ENCODE measurements at places on chromosomes 2 and 18.

GRCh38 chr18:67518566-67518965, 2.0 kb upstream of the DSEL start:
- DNase-seq: no peak

DNA sequence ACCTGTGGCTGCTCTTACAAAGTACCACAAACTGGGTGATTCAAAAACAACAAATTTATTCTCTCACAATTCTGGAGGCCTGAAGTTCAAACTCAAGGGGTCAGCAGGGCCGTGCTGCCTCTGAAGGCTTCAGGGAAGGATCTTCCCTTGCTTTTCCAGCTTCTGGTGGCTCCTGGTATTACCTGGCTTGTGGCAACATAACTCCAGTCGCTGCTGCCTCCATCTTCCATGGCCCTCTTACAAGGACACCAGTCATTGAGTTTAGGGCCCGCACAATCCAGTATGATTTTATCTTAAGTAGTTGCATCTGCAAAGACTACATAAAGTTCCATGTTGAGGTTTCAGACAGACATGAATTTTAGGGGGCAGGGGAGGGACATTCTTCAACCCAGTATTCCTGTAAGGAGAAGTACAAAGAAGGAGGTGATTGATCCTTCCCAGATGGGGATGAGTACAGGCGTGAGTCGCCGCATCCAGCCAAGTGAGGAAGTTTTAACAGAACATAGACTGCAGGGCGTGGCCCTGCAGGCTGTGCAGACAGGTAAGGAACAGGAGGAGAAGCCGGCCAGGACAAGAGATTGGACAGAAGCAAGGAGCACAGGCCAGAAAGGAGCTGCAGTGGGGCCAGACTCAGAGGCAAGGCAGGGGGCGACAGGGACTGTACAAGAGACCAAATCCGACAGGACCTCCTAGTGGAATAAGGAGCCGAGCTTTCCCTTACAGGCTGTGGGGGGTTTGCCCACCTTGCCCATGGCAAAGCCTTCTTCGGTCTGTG, 44.4 kb upstream of the BZW1 start:
- DNase-seq: no peak

DNA sequence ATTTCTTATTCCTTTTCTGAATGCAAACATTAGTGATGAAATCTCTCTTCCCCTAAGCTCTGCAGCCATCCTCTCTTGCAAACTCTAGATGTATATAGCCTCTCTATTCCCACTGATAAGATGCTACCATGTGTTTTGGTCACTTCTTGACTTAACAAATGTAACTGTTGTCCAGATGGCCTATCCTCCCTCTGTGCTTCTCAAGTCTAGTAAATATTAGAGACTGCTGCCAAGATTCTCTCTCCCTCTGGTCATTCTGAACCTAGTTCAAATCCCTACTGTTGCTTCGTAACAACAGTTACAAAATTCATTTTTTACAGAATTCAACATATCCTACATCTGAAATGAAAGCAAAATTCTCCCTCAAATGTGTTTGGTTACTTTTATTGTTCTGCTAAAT, 156.6 kb downstream of the TXNL1 start:
- DNase-seq: no peak

DNA sequence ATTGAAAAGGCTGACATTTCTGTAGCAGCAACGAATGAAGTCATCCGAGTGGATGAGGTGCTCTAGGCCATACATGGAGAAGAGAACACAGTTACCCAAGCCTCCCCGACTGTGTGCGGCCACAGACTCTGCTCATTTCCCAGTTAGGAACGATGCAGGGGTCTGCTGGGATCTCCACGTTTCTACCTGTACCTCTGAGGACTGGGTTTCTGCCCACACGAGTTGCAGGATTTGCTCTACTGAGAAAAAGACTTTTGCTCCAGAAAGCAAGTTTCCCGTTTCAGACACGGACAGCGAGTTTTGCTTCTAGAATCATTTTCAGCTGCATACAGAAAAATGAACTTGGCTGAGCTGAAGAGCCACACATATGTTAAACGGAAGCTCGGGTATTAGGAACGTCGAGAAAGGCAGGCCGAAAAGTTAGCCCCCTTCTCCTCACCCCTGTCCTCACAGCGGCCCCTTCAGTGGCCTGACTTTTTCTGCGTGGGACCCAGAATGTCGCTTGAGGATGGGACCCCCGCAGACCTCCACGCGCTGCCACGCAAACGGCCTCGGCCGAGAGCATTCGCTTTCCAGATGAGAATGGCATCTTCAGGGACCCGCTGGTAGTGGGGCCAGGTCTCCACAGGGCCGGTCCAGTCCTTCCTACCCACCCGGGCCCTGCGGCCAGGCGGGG, 582 bp upstream of the RAB31 start:
- DNase-seq: no peak

DNA sequence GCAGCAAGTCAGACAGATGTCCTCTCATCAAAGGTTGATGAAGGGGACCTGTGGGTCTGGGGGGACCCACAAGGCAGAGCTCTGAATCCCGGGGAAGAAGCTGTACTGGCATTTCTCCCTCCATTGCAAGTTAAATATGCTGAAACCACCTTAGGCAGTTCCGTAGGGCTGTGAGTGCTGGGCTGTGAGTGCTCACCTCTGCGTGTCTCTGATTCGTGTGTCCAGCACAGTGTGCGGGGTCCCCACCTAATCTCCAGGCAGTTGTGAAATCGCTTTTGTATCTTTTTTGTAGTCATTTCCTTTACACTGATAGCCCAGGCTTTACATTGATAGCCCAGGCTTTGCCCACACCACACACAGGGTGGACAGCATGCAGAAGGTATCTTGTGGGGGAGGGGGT, 80.6 kb downstream of the MAP4K4 start:
- no peak for DNase-seq

DNA sequence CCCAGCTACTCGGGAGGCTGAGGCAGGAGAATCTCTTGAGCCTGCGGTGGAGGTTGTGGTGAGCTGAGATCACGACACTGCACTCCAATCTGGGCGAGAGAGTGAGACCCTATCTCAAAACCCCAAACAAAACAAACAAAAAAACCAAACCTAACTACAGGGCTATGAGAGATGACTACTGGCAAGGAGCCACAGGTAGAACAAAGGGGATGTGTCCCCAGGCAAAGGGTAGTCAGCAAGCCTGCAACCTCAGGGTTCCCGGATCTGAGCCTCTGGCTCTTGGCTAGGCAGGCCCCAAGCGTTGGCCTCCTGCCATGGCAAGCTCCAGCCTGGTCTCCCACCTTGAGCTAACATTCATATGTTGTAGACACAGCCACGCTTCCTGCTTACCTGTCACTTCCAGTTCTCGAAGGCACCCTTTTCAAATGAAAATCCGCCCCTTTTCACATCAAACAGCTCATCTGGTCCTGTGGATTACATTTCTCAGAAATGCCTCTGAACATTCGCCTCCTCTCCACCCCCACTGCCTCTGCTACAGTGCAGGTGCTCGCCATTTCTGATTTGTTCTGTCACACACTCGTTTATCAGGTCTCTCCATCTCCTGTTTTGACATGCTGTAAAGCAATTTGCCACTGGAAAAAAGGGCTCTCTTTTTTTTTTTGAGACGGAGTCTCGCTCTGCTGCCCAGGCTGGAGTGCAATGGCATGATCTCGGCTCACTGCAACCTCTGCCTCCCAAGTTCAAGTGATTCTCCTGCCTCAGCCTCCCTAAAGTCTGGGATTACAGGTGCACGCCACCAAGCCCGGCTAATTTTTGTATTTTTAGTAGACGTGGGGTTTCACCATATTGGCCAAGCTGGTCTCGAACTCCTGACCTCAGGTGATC, 13.1 kb upstream of the ACTR3 start:
- peak; percentile 37 for DNase-seq

GRCh38 chr2:75326645-75327044, 127.3 kb upstream of the TACR1 start:
- no peak for DNase-seq

- DNase-seq: peak; percentile 12
Observed at GRCh38 chr2:176931588-176932563, 280.7 kb upstream of the HNRNPA3 start.

DNA sequence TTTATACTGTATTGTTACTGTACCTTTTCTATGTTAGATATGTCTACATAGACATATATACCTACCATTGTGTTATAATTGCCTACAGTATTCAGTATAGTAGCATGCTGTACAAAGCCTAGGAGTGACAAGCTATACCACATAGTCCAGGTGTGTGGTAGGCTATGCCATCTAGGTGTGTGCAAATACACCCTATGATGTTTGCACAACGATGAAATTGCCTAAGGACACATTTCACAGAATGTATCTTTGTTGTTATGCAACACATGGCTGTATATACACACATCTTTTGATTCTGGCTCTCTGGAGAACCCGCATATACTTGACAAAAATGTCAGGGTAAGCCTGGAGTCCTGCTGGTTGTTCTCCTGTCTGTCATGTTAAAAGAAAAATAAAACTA, 85.1 kb downstream of the BCL2L11 start:
- no peak for DNase-seq

DNA sequence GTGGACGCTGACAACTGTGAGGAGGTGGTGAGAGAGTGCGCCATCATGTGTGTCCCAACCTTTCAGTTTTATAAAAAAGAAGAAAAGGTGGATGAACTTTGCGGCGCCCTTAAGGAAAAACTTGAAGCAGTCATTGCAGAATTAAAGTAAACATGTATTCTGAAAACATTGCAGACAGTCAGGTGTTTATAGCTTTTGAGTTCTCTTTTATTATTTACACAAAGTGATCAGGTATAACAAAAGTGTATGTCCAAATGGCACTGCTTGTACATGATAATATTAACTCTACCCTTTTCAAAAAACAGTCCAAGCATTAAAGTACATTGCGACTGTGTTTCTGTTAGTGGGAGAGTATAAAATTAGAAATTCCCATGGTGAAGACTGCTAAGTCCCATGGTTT, 2.2 kb downstream of the TXNDC2 start:
- no peak for DNase-seq

DNA sequence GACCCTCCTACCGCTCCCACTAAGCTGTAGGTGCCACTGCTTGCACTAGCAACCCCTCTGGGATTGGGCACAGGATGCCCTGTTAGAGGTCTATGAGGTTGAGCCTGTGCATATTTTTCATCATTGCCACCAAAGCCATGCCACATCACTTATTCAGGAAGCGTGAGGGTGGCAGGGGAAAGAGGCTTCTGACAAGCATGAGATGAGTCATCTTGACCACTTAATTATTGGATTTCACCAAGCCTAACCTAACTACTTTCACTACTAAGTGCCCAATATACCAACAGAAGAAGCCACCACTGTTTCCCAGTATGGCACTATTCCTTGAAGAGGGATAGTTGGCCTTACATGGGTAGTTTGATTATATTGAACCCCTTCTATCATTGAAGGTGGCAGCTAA, 181.3 kb upstream of the EPHA4 start:
- DNase-seq: no peak

DNA sequence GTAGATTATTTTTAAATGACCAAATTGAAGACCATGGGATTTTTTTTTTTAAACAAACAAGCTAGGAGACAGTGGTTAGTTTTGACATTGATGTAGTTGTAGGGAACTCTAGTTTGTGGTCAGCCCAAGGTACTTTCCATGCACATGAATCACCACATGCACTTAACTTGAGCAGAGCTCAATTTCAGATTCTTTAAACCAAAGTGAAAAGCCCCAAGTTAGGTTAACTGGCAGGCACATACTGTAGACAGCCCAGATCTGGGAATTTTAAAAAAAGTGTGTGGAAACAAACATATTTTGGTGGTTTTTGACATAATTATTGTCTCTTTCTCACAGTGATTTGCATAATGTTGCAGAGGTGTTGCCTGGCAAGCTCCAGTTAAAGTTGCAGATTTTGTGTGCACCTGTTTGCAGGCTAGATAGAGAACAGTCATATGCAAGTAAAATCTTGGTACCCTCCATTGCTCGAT, 88.4 kb downstream of the BCL2L11 start:
- DNase-seq: no peak

DNA sequence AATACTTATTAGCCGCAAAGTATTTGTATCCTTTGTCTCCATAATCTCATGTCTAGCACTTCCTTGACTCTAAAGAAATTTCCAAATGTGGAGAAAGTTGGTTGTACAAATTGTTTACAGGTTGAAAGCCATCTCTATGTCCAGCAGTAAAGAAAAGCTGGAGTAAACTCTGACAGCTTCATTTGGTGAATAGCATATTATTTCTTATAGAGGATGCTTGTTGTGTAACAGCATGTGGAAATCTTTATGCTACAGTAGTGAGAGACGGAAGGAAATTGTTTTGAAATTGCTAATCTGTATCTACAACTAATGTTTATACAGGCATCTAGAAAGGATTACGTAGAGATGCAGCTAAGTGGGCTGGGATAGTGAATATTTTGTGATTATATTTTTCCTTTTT, 78.5 kb downstream of the UGGT1 start:
- no peak for DNase-seq

DNA sequence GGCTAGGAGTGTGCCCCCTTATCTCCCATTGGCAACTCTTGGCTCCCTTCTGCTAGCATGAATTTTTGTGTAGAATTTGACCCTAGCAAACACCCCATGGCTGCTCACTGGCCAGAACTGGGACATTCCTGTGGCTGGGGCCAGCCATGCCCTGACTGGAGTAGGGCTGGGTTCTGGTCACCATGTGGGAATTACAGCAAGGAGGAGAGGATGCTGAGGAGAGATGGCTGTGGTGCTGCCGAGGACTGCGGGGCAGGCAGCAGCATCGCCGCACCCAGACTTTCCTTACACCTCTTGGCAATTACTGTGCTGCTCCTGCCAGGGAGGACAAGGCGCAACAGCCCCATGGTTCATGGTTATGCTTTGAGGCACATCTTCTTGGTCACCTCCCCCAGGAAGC, 12.7 kb downstream of the KCNF1 start:
- DNase-seq: no peak

- DNase-seq: no peak
Observed at GRCh38 chr2:104473546-104473945, 380.4 kb upstream of the POU3F3 start.

- no peak for DNase-seq
Observed at GRCh38 chr2:207750345-207750744, 19.4 kb downstream of the FZD5 start.

DNA sequence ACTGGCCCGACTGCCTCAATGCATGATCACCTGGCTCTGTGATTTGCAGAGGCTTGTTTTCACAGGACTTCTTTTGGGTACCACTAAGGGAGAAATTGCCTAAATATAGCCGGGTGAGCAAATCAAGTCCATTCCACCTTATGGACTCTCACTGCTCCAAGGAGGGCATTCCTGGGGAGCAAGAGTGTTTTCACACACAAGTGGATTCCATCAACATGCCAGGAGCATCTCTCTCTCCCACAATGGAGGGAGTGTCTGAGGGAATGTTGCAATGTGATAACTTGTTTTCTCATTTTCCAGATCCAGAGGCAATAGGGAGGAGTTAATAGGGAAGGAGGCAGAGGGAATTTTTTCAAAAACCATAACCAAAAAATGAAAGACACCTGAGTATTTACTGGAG, 250.7 kb downstream of the SATB2 start:
- no peak for DNase-seq

DNA sequence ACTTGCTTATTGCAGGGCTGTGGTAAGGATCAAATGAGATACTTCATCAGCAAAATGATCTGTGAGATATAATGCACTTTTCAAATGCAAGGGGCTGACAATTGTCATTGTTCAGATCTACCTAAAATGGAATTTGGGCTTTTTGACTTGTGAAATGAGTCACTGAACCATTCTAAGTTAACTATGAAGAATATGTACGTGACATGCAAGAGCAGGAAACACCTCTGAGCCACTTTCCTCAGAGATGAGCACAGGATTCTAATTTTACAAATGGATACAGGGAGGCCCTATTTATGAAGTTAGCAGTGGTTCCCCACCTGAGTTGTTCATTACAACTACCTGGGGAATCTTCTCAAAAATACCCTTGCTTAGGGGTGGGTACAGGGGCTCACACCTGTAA, 26.7 kb downstream of the CTLA4 start:
- no peak for DNase-seq

- DNase-seq: no peak
Observed at GRCh38 chr2:25077789-25078169, 35.9 kb downstream of the EFR3B start.

GRCh38 chr2:86027922-86028765, 77.5 kb downstream of the POLR1A start:
- no peak for DNase-seq

Data from iPS-NIHi11 (cell line).